ENCODE measurements at places on chromosomes 1 and 21. TPM values are rescaled to one million over a fixed set of nuclear protein-coding genes. Genes with fewer than 3 reads are reported as not detected.

Gene CAMSAP2
- 40.3 TPM for total RNA-seq

Gene TIAM1
- 6.3 TPM for total RNA-seq

Gene SPRR2G
- total RNA-seq: not detected

Gene CCDC27
- not detected for total RNA-seq

Gene GBP7
- not detected for total RNA-seq

Gene TMEM240
- total RNA-seq: 8.7 TPM

Gene LEMD1
- not detected for total RNA-seq

Gene CFHR1
- not detected for total RNA-seq

Gene FCRL1
- not detected for total RNA-seq

Gene FAM72C
- not detected for total RNA-seq

Gene LRRC71
- not detected for total RNA-seq

Gene PADI3
- not detected for total RNA-seq

Gene ATAD3C
- total RNA-seq: 0.33 TPM

Gene CD48
- 2.9 TPM for total RNA-seq

Gene LCE2A
- not detected for total RNA-seq

Gene VTCN1
- not detected for total RNA-seq

Gene ICOSLG
- 0.42 TPM for total RNA-seq

Gene PDZK1IP1
- total RNA-seq: not detected

Gene SFN
- not detected for total RNA-seq

Gene FOXO6
- total RNA-seq: 0.42 TPM

Gene CELA3A
- total RNA-seq: not detected

Gene NCAM2
- total RNA-seq: 4.7 TPM

Gene KLHL12
- 22.4 TPM for total RNA-seq

Gene PCSK9
- 0.29 TPM for total RNA-seq

Gene GBP5
- 0.75 TPM for total RNA-seq

Gene LRRC38
- total RNA-seq: not detected

Gene KLHL17
- total RNA-seq: 8.6 TPM

Gene TP73
- not detected for total RNA-seq

Gene ZNF697
- 4.3 TPM for total RNA-seq

Gene SPRR2F
- total RNA-seq: not detected

Gene CTNNBIP1
- total RNA-seq: 27.2 TPM

Gene POGZ
- 63.3 TPM for total RNA-seq

Gene TCHH
- not detected for total RNA-seq

Gene FMO4
- total RNA-seq: 1.2 TPM

Gene NCMAP
- 0.65 TPM for total RNA-seq

Gene RNU1-4
- total RNA-seq: under 0.01 TPM

Gene LRP8
- 0.83 TPM for total RNA-seq

Gene PDPN
- total RNA-seq: 23.6 TPM

Gene CD84
- total RNA-seq: 5.8 TPM

Gene ZNHIT6
- total RNA-seq: 12.8 TPM

Gene IL10
- total RNA-seq: 5.1 TPM

Gene IFI44L
- total RNA-seq: 6.5 TPM

Gene CA14
- not detected for total RNA-seq

Gene ACBD3
- total RNA-seq: 31.6 TPM

Gene DAB1
- 0.42 TPM for total RNA-seq

Gene TMEM9
- total RNA-seq: 56.1 TPM

Gene TLCD4
- 8.6 TPM for total RNA-seq

Gene FALEC
- not detected for total RNA-seq

Gene NECTIN4
- total RNA-seq: not detected

Gene CELA2B
- not detected for total RNA-seq

Gene SLC1A7
- 0.99 TPM for total RNA-seq

Gene SETDB1
- total RNA-seq: 24.9 TPM
